GDM1 (cell line): ENCODE measurements at places on chromosomes 11 and 22.

- DNase-seq = no peak
Measured at GRCh38 chr22:42901790-42902508, 44.9 kb upstream of the ARFGAP3 start.

DNA sequence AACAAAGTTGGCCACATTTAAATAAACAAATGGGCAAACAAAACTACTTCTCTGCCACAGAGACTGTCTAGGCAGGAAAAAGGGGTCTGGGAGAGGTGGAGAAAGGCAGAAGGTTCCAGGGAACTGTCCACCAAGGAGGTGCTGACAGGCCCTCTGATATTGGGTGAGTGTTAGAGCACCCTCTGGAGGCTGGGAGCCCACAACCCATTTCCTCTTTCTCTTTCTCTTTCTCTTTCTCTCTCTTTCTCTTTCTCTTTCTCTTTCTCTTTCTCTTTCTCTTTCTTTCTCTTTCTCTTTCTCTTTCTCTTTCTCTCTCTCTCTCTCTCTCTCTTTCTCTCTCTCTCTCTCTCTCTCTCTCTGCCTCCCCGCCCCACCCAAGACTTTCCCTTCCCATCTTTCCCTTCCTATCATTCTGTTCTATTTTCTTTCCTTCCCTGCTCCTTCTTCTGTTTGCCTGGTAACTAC is 912.8 kb downstream of the DLG2 start:
- peak; percentile 45 for DNase-seq

- no peak for DNase-seq
Measured at GRCh38 chr11:69880041-69880825, 61.0 kb upstream of the FGF3 start.

DNA sequence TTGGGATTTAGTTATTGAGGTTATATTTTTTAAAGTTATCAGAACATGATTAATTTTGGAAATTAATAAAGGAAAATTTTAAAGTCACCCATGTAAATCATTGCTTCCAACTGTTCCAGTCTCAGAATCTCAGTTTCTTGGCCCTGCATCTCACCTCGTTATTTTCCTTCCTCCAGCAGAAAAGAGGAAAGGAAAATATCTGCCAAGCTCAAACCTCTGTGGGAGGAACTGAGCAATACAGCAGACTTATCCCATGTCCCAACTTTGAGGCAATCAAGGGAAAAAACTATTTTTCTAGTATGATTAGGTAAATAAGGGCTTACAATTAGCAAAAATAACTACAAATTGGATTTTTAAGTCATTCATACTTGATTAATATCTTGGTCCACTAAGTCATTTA is 30.1 kb downstream of the ELMOD1 start:
- DNase-seq = no peak

DNA sequence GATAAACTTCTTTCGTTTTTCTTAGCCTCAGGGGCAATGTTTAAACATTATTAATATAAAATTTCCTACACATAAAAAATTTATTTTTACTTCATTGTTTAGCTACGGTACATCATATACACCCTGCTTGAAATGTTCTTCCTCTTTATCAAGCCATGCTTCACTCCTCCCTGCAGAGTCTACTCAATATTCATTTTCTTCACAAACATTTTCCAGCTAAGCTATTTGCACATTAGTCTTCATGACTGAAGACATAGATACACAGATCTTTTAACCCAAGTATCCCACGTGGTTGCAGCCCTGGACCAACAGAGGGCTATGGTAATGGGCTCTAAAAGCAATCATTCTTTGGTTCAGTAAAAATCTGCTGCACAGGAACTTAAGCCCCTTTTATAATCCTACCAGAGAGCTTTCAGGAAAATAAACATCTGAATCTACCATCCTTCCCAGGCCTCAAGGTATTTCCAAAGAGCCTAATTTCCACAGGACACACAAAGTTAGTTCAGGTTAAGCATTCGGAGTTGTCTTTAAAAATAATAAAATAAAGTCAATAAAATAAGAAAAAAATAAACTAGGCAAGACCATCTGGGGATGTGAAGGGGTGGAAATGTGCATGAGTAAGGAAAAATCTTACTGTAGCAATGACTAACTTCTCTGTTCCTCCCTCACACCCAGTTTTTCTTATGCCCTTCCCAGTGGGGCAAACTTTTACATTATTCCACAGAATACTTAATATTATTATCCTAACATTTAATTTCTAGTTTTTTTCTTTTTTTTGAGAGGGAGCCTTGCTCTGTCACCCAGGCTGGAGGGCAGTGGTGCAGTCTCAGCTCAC is 21.6 kb upstream of the OR6X1 start:
- no peak for DNase-seq

- no peak for DNase-seq
Measured at GRCh38 chr11:42913731-42914130, 398.1 kb upstream of the API5 start.

GRCh38 chr11:64314805-64315561 is 2.4 kb downstream of the TRMT112 start:
- no peak for DNase-seq

DNA sequence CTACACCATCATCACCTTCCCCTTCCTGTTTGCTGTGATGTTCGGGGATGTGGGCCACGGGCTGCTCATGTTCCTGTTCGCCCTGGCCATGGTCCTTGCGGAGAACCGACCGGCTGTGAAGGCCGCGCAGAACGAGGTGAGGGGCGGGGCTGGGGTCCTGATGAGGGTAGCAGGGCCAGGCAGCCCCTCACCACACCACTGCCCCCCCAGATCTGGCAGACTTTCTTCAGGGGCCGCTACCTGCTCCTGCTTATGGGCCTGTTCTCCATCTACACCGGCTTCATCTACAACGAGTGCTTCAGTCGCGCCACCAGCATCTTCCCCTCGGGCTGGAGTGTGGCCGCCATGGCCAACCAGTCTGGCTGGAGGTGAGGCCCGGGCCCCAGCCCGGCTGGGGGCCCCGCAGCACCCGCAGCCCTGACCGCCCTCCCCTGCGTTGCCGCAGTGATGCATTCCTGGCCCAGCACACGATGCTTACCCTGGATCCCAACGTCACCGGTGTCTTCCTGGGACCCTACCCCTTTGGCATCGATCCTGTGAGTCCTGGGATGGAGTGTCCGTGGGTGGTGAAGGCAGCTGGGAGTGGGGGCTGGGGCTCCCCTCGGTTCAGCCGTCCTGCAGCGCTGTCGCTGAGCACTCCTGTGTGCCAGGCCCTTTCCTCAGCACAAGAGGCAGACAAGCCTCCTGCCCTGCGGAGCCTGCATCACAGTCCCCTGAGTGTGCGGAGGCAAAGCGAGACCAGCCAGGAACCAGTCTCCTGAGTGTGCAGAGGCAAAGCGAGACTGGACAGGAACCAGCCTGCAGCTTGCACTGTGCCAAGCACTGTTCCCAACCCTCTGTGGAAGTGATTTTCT is 8.8 kb downstream of the TCIRG1 start:
- no peak for DNase-seq

DNA sequence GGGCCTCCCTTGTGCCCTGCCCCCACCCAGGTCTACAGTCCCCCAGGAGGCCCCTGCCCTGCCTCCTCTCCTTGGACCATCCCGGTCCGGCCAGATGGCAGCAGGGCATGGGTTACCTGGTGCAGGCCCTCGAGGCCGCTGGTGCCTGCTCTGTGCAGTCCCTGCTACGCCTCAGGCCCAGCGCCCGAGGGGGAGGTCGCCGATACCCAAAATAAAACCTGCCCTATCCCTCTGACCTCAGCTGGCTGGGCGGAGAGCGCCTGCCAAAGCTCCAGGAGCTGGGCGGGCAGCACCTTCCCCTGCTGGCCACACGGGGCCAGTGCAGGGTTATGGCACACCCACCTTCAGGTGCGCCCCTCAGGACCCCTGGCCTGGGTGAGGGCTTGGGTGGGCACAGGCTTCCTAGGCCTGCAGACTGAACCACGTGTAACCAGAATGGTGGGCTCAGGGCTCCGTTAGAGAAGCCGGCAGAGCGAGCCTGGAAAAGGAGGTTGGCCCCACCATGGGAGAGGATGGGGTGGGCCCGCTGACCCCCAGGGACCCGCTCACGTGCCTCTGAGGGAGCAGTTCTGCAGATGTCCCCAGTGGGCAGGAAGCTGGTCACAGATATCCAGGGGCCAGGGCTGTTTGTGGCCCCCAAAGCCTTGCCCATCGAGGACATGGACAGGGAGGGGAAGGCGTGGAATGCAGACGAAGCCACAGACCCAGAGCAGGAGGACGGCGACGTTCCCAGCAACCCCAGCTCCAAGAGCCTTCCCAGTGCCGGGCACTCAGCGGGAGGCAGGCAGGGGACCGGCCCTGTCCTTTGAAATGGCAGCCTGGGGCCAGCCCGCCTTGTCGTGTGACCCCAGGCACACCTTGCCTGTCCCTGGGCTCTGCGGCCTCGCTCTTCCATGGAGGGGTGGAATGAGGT is 1.7 kb upstream of the TNNT3 start:
- DNase-seq = no peak

- no peak for DNase-seq
Measured at GRCh38 chr11:35365961-35366360, 53.4 kb downstream of the SLC1A2 start.

DNA sequence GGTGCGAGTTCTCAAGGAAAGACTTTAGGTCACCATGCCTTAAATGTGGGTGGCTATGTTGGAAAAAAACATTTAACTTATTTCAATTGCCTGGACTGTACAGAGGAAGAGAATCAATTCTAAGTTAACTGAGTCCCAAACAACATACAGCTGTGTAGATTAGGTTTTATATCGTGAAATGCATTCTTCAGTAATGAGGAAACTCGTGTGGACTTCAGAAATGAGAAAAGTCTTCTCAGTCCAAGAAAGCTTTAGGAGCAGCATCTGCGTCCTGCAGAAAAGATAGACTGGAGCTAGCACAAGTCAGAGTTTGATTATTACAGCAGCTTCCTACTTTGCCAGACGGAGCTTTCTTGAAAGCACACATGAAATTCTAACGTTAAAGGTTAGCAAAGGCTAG is 673.0 kb downstream of the OPCML start:
- no peak for DNase-seq

DNA sequence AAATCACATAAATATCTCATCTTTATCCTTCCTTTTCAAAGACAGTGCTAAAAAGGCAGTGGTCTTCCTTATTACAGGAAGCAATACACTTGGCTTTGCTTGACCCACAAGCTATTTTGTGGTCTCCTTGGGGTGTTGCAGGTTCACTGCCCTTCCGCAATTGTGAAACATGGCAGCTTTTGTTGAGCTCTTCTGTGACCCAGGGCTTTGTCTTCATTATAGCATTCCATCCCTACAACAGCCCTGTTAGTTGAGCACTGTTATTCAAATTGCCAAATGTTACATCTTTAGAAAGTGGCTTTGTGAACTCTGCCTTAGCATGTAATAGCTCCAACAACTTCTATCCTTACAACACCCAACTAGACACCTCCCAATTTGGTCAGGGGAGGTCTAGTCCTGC is 107.1 kb downstream of the OPCML start:
- no peak for DNase-seq

DNA sequence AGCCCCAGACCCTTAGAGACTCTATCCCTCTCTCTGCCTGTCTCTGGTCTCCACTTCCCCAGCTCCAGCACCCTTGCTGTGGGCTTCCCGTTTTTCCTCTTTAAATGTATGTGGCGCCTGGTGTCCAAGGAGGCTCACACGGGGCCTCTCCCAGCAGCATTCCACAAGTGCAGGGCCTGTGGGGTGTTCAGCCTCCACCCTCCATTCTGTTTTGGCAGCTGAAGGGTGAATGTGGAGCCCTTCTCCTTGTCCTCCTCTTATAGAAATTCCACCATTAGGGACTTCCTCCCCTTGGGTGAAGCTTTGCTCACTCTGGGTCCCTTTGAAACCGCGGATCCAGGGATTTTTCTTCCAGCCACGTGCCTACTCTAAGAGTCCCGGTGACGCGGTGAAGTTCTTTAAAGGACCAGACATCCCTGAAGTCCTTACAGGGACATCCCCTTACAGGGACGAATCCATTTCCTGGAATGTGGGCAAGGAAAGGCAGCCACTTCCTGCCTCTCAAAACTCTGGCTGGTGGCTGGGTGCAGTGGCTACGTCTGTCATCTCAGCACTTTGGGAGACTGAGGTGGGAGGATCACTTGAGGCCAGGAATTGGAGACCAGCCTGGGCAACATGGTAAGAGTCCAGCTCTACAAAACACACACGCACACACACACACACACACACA is 1.6 kb upstream of the TSPAN18 start:
- no peak for DNase-seq

DNA sequence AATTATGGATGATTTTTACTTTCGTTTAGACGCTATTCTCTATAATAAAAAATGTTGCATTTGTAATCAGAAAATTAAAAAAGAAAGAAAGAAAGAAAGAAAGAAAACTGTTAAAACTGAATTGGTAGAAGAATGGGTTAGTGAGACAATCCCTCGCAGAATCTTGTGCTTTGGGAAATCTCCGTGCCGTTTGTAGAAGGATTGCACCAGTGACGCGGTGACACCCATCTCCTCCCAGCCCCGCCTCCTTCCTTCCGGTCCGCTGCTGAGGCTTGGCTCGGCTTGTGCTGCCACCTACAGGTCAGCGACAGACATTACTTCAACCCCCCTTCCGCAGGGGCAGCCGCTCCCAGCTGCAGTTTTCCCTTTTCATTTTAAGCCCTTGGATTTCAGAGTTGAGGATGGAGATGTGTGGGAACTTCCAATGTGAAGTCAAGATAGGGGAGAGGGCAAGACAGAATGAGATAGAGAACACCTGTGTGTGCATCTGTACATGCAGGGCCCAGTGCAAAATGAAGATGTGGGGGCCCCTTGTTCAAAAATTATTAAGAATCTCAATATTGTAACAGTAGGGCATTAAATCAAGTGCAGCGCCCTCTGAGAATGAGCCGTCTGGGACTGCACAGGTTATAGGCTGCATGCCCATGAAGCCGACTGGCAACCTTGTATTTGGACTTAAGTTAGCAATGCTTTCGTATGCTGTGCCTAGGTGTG is 41.1 kb downstream of the TST start:
- peak; percentile 65 for DNase-seq

- DNase-seq = no peak
Measured at GRCh38 chr22:20653795-20654342, 120.0 kb upstream of the SERPIND1 start.

DNA sequence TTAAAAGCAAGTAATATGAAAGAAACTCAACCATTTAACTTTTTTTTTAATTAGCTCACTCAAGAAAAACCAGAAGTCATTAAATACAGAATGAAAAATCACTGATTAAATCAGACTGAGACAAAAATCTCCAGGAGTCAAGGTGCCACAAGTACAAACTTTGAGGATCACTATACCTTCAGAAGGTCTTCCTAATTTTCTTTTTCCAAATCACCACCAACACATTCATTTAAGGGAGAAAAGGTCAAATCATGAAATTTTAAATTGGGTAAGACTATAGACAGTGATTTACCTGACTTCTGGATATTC is 32.3 kb downstream of the PITPNB start:
- DNase-seq = no peak
